ENCODE measurements at places on chromosomes 12 and 14. TPM values are rescaled to one million over a fixed set of nuclear protein-coding genes. Genes with fewer than 3 reads are reported as not detected.

DNA sequence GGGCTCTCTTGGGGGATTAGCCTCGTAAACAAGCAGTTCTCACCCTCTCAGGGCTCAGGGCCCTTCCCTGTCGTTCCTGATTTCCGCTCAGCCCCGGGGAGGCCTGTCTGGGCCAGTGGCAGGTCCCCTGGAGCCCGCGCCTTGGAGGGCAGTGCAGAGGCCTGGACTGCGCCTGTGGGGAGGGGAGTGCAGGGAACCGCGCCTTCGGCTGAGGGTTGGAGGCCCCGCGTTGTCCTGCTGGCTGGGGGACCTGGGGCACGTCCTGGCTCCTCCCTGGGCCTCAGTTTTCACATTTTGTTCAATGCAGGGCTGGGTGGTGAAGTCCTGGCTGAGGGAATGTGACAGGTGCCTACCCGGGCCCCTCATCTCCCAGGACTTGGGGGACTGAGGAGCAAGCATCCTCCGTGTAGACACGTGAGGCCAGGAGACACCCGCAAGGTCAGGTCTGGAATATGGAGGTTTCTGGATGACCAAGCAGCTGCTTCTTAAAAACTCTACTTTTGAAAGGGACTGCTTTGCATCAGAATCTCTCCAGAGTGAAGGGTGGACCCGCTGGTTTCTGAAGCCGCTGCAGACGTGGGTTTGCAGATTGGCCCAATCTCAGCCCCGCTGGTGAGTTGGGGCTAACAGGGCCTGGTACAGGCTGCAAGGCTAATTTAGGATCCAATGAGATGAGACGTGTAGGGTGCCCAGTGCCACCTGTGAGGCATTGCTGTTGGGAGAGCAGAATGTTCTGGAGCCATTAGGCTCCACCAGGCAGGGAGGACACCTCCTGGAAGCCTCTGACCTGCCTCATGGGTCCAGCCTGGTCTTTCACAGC, 80.2 kb downstream of the KIF26A start:
- DNase-seq, result no peak

GRCh38 chr12:114746297-114747011, 62.5 kb upstream of the TBX3 start:
- no peak for DNase-seq

Gene PLEKHA5
- 65.4 TPM for total RNA-seq

GRCh38 chr12:116194935-116195431, 82.5 kb downstream of the MED13L start:
- no peak for DNase-seq

GRCh38 chr12:10241290-10241689, 28.6 kb downstream of the GABARAPL1 start:
- no peak for DNase-seq
